ENCODE measurements at places on chromosomes 4 and X. TPM values are rescaled to one million over a fixed set of nuclear protein-coding genes. Genes with fewer than 3 reads are reported as not detected.

DNA sequence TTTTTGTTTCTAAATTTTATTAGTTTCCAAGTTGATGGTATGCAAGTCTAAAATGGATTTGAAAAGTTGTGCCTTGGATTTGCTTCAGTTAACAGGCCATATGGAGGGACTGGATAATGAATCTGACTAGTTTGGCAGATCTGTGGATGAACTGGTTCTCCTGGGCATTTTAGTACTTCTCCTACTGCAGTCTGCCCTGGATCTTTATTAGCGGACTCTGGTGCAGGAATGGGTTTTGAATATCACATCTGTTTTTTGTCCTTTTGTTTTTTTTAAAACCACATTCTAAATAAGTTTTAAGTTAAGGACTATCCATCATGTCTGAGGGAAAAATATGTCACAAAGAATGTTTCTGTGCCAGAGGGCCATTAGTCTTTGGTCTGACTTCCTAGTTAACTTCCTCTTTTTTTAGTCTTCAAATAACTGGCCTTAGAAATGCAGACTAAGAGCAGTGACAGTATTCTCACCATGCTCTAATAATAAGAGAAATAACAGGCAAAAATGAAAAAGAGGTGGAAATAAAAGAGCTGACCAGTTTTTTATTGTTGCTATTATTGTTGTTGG lies 13.9 kb upstream of the DCK start:
- DNase-seq = no peak

- no peak for DNase-seq
Measured at GRCh38 chrX:150844016-150844415, 54.5 kb downstream of the CD99L2 start.

DNA sequence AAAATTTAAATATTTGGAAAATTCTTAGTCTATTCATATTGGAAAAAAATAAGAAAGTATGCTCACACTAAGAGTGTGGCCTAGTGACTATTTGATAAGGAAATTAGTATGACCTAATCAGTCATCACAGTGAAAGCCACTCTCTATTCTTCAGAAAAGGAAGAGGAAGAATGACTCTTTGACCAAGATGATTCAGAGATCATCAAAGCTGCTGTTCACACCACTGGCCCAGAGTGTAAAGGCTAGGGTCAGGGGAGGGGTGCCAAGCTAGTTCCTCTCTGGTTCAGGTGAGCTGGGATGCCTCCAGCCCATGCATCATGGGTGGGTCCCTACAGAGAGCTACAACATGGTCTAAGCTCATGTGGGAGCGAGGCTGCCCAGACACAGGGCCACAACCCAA lies 396.9 kb upstream of the NDST3 start:
- DNase-seq = no peak

- no peak for DNase-seq
Measured at GRCh38 chr4:144969821-144970220, 128.2 kb downstream of the ANAPC10 start.

Gene BEX2
- total RNA-seq = 24.5 TPM

Gene ASB9
- 8.3 TPM for total RNA-seq

All from Caco-2 (cell line).